NCI-H1694 treated with DMSO at 0.1 percent for 48 hours (cell line): ENCODE measurements at places on chromosomes 12 and 14.
A peak's percentile ranks its signal among the peaks of the same experiment; 100 is the strongest.

- no peak for DNase-seq
These were observed 45.9 kb downstream of the TSPAN9 start for GRCh38 chr12:3122841-3123678.

GRCh38 chr12:65592416-65592815 is 231.9 kb upstream of the HMGA2 start:
- DNase-seq, result no peak

- DNase-seq, result no peak
These were observed 58.0 kb downstream of the KCNA5 start for GRCh38 chr12:5101686-5102085.

DNA sequence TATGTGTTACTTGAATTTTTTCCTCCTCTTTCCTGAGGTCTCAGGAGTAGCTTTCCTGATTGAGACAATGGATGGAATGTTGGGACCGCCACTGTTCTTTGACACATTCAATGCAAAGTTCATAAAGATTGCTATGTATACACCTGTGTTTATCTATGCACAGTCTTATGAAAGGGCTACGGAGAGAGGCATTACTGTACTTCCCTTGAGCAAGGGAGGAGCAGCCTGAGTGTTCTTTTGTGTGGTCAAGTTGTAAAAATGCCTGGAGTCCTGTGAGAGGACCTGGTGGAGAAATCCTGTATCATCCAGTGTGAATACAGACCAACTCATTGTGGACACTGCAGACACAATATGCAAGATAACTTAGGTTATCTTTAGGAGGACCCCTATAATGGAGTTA is 1.2 kb downstream of the SRGAP1 start:
- no peak for DNase-seq

DNA sequence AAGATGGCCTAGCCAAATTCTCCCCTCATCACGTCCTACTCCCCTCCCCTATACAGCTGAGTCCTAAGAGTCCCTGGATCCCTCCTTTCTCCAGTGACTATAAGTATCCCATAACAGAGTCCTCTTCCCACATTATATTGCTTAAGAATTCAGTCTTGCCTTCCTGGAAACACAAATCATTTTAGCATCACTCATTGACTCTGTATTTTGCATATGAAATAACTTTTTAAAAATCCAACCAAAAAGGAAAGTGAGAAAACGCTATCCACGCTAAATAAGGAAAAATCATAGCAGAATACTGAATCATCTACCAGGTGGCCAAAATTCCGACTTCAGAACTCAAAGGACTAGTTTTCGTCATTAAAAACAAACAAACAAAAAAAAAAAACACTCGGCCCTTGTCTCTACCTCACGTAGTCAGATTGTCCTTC is 130.2 kb downstream of the GCH1 start:
- no peak for DNase-seq

DNA sequence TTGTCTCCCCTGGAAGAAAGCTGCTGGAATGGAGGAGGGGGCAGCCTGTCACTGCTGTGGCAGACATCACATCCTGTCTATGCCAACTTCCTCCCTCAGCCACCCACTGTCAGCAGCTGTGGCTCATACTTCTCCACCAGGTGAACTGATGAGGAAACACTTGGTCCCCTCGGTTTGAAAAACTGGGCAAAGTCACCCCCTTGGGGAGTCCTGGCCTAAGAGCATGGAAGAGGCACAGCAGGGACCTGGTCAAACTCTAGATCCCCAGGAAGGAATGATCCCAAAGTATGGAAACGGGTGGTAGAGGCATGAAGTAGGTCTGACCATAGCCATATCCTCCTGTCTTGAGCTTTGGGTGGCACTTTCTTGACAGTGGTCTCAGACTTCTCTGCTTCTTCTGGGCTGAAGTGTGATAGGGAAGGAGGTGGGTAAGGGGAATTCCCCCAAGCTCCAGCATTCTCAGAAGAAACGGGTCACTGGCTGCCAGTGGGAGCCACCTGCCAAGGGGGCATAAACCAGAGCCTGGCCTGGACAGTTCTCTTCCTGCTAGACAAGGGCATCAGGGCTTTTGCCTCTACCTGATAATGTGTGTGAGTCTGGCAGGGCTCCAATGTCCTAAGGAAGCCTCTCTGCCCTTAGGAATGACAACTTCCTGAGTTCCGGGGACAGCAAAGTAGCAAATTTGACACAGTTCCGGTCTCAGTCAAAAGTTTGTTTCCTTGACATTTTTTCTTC is 36.0 kb downstream of the FMNL3 start:
- DNase-seq, result no peak

GRCh38 chr14:23951590-23952201 is 1.9 kb upstream of the DHRS4 start:
- no peak for DNase-seq

GRCh38 chr14:68292441-68293215 is 473.0 kb downstream of the RAD51B start:
- no peak for DNase-seq

GRCh38 chr12:116642683-116643082 is 83.5 kb downstream of the MAP1LC3B2 start:
- no peak for DNase-seq

DNA sequence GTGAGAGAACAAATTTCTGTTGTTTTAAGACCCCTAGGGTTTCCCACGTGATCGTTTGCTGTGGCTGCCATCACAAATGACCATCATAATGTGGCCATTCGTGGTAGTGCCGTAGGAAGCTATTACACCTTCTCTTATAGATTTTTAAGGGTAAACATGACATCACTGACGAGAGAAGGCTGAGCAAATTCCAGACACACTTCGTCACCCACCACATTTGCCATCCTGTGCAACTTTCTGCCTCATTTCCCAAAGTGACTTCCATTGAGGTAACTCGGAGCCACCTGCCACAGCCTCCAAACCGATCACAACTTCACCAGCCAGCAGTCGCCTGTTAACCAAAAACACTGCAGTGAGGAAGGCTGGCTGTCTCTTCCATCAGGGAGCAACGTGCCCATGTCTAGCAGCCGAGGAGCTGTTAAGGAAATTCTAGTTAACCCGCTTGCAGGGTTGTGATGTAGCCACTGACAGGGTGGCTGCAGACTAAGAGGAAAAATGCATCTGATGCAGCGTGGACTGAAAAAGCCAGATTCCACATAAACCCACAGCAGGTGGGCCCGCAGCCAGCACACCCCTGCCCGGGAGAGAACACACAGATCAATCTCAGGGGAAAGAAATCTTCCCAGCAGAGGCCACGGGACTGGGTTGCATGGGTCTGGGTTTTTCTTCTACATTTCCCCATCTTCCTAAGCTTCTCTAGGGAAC is 44.6 kb downstream of the CCDC85C start:
- DNase-seq, result peak; percentile 55

DNA sequence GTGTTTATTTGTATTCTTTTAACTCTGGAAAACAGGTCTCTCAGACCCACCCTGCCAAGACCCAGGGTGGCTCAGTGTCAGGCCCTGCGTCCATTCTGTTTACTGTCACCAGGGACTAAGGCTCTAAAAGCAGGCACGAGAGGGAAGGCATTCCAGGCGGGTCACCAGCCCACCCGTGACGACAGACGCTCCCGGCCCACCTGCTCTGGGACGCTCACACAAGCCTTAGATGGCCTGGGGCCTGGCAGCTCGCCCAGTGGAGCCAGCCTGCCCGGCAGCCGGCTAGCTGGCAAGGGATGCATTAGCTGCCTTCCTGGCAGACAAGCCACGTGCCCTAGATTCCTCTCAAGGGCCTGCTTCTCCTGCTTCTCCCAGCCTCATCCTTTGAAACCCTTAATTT is 9.2 kb upstream of the NUAK1 start:
- DNase-seq, result peak; percentile 26

- no peak for DNase-seq
These were observed 159.5 kb downstream of the RIMBP2 start for GRCh38 chr12:130556486-130557055.

GRCh38 chr12:76186131-76186906 is 101.8 kb upstream of the NAP1L1 start:
- no peak for DNase-seq

GRCh38 chr12:98612696-98613334 is 19.3 kb downstream of the SLC25A3 start:
- no peak for DNase-seq

DNA sequence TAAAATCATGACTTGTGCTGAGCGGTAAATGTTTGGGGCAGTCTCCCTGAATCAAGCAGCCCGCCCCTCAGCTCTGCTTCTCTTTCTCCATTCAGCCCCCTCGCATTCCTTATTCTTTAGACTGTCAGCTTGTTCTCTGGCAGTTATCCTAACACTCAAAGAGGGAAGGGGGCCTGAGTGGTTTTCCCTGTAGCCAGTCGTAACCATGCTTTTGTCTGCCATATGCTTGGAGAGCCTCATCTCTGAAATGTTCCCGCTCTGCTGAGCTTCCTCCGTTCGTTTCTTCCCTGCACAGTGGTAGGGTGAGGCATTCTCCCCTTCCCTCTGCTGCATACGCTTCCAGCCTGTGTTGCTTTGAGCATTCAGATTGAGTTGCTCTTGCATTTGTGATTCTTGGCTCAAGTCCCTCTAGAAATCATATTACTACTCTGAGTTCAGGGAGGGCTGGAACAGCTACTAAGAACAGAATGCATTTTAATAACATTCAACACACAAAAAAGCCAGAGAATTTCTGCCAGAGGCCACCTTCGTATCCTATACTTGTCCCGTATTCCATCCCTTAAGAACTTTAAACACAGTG is 119.7 kb downstream of the FBXL14 start:
- no peak for DNase-seq

- no peak for DNase-seq
These were observed 140.5 kb downstream of the SLC16A7 start for GRCh38 chr12:59736359-59736758.

DNA sequence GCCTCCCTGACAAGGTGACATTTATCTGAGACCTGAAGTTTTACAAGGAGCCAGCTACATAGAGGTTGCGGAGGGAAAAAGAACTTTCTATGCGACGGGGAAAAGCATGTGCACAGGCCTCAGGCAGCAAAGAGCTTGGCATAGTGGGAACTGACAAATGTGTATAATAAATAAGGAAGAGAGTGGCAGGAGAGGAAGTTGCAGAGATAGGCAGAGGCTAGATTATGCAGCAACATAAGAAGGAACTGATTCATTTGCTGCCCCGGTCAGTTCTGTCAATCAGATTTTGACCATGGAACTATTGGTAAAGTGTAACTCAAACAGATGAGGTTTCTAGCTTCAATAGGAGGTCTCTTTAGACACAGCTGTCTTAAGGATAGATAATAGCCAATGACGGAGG is 33.7 kb upstream of the RIC8B start:
- no peak for DNase-seq

DNA sequence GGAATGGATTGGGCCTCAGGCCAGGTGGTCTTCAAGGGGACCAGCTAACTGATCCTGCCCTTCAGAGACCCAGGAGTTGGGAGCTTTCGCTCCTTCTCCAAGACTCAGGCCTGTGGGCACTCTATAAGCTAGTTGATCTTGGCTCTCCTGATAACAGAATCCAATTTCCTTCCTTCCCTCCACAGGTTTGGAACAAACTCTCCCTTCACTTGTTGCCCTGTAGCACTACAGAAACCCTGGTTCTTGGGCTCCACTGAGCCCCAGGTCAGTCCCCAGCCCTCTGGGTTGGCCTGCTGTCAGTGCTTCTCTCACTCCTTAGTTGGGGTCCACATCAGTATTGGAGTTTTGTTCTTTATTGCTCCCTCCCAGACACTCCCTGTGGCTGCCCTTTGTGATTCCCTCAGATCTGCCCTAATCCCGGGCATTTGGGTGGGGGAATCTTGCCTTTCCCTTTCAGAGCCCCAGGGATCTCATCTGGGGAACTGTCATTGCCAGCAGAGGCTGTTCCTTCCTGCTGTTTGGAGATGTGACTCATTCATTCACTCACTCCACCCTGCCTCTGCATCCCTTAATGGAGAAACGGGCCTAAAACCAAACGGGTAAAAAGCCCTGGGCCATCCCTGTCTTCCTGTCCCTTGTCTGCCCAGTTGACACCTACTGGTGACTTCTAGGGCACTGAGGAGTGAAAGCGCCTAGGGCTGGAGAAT is 4.4 kb upstream of the GPD1 start:
- no peak for DNase-seq

DNA sequence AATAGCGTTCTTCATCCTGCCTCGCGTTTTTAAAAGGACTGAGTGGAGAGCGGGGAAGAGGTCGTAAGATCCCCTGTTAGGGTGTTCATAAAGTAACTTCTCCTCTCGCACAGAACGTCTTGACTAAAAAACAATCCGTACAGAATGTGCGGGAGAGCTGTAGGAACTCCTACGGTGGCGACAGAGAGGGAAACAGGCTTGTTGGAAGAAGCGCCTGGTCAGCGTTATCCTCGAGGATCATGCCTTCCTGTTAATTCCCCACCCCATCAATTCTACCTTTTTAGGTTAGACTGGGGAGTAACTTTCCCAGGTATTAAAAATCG is 399 bp upstream of the WASHC4 start:
- DNase-seq, result peak; percentile 75

DNA sequence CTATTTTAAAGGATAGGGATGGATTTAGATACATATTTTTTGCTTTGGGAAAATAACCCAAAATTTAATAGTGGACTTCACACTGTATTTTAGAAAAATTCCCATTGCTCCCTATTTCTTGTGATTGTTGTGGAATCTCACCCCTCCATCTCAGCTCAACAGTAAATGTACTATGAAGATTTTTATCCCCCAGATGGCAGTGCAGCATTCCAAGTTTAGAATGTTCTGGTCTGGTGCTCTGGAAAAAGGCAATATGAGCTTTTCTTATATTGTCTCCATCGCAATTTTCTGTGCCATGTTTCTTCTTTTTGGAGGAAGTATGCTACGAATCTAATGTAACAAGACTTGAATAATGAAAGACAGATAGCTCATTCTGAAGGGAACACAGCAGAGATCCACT is 471.7 kb upstream of the SYT1 start:
- DNase-seq, result peak; percentile 31

- no peak for DNase-seq
These were observed 28.9 kb downstream of the RTRAF start for GRCh38 chr14:52018252-52018651.

GRCh38 chr14:32419429-32419828 is 90.3 kb downstream of the AKAP6 start:
- no peak for DNase-seq

GRCh38 chr12:69679119-69679518 is 20.0 kb downstream of the BEST3 start:
- DNase-seq, result no peak

- DNase-seq, result no peak
These were observed 17.6 kb upstream of the EPS8 start for GRCh38 chr12:15806826-15807225.

GRCh38 chr12:13749389-13749788 is 232.0 kb downstream of the GRIN2B start:
- no peak for DNase-seq

GRCh38 chr14:61341275-61342206 is 20.2 kb downstream of the PRKCH start:
- no peak for DNase-seq

- DNase-seq, result no peak
These were observed 108.5 kb downstream of the SLC38A1 start for GRCh38 chr12:46160101-46160980.

DNA sequence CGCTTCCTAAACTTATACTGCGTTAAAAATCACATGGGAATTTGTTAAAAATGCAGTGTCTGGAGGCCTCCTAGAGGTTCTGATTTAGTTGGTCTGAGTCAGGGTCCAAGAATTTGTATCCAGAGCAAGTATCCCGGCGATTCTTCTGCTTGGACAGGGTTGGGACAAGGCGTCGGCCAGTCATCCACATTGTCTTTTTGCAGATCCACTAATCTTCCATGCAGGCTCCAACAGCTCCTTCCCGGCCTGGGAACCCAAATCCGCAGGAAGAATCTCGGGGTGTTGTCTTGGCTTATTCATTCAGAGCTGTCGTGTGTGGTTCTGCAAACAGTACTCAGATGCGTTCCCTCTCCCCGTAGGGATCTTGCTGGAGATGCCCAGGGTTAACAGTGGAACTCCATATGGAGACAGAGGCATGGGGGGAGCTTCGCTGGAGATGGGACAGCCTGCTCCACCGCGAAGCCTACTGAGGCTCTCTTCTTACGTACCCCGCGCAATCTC is 25.3 kb downstream of the GPRC5D start:
- DNase-seq, result no peak
